ENCODE measurements at places on chromosomes 12 and 14.

- DNase-seq = no peak
These were observed 26.1 kb downstream of the PTHLH start for GRCh38 chr12:27946421-27946820.

GRCh38 chr12:132281038-132281437, 48.4 kb downstream of the GALNT9 start:
- DNase-seq = no peak

GRCh38 chr12:92608151-92609091, 94.4 kb upstream of the PLEKHG7 start:
- no peak for DNase-seq

DNA sequence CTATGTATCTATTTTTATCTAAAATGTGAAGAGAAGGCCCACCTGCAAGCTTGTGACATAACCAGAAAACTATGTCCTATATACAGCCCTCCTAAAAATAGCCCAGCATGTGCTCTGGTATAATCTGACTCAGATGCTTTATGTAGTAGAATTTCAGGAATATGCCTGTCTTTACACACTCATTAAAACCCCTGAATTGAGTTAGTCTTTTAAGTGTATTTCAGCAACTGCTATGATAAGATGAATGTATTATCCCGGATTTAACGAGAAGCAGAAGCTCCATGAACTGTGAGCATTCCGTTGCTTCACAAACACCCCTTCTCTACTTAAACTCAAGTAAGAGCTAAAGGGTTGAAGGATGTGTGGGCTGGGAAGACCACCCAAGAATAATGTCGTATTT, 89.9 kb upstream of the PRICKLE1 start:
- no peak for DNase-seq

DNA sequence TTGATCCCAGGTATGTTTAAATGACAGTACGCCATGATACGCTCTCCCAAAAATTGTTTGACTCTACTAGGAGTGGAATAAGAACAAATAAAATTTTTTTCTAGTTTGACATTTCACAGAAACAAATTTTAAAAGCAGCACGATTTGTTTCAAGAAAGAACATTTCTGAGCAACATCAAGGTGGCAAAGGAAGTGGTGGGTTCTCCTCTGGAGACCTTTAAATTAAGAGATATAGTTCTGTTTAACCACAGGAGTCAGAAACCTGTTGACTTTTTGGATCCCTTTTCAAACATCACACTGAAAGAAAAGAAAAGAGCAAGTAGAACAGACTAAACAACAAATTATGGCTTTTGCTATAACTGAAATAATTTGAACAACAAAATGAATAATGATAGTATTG, 2.5 kb upstream of the SLC6A13 start:
- no peak for DNase-seq

DNA sequence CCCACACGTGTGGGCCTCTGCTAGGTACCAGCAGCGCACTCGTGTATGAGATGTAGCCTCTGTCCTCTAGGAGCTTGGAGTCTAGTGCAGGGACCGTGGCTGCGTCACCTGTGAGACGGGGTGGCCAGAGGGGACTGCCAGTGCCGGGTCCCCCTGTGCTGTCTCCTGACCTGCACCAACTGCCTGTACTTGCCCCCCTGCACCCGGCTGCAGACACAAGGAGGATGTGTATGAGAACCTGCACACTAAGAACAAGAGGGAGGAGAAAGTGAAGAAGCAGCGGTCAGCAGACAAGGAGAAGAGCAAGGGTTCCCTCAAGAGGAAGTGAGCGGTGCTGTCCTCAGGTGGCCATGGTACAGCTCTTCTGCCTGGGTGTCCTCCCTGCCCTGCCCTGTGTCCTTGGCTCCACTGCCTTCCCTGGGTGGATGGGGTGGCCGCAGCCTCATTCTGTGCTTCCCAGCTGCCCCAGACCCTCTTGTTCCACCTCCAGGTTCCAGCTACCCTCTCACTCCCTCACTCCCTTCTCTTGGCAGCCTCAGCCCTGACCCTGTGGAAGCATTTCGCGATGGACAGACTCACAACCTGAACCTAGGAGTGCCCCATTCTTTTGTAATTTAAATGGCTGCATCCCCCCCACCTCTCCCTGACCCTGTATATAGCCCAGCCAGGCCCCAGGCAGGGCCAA, 9.6 kb downstream of the PTPN6 start:
- no peak for DNase-seq

DNA sequence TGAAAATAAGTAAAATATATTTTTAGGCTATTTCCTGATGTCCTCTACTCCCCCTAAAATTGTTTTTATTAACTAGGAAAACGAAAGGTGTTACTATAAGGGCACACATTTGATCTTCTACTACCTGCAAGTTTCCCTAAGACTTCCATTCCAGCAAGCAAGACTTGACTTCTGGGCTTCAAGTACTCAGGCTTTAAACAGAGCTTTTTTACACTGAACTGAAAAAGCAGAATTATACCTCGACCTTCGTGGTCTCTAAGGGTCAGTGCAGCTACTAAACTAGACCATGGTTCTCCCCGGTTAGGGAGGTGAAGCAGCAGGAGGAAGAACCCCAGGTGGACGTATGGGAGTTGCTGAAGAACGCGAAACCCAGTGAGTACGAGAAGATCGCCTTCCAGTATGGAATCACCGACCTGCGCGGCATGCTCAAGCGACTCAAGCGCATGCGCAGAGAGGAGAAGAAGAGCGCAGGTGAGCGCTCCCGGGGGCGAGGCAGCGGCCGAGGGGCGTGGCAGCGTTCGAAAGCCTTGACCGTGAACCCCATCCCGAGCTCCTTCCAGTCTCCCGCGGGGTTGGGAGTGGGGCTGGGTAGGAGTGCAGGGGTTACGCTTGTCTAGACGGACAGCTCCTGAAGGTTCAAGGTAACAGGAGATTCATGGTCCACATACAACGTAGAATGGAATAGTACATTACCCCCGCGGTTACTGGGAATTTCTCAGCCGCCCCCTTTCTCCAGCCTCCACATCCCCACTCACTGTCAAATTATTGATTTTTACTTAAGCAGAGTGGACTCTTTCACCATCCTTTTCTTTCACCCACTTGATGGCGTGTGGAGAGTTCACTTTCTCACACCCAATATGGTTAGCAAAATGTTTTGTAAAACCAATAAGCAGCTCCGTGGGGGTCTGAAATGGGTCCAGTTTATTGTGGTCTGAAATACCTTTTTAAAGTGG, 47.6 kb downstream of the MYBPC1 start:
- no peak for DNase-seq

DNA sequence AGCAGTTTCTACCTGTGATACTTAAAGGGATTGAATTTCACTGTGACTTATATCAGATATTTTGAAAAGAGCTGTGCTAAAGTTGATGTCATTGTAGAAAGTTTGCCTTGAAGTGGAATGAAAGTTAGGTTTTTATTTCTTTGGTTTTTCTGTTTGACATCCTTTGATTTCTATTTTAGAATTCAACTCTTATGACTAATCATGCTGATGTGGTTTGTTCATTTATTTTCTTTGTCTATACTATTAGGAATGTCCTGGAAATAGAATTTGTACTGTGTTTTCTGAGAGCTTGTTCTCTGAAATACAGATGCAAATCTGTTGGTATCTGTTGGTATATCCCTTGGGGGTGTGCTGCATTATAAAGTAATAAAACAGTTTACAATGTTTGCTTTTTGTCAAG, 3.3 kb downstream of the CNOT2 start:
- DNase-seq = no peak

GRCh38 chr12:41286426-41286825, 98.3 kb downstream of the PDZRN4 start:
- DNase-seq = no peak

- DNase-seq = no peak
These were observed 5.9 kb downstream of the RESF1 start for GRCh38 chr12:31965090-31965489.

GRCh38 chr14:55138091-55138490, 9.0 kb downstream of the LGALS3 start:
- no peak for DNase-seq

GRCh38 chr14:41868396-41868795, 261.7 kb downstream of the LRFN5 start:
- no peak for DNase-seq

DNA sequence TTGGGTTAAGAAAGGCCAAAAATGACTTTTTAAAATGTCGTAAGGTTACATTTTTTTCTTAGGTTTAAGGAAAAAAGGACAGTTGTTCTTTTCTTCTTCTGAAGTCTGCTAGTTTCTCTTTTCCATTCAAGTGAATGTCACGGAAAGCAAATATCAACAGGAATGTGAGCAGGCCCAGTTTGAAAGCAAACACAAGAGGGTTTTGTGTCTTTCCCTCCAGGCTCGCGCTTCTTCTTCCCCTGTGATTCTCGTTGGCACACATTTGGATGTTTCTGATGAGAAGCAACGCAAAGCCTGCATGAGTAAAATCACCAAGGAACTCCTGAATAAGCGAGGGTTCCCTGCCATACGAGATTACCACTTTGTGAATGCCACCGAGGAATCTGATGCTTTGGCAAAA, 85.4 kb downstream of the LRRK2 start:
- DNase-seq = no peak

DNA sequence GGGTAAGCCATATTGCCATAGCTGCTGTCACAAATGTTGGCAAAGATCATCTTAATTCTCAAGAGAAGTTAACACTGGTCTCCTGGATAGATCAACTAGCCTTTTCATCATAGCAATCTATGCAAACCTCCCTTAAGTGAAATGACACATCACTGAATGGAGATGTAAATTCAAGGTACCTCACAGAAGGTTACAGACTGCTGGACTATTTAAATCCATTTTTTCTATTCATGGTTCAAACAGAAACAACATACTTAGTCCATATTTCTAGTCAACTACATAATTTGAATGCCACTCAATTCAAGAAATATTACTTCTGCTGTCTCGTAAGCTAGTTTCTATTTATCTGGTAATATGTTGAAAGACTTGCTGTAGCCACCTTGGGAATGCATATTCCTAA, 748.3 kb downstream of the C12orf50 start:
- DNase-seq = no peak

- DNase-seq = no peak
These were observed 59.4 kb upstream of the FOXN3 start for GRCh38 chr14:89476354-89476896.

- DNase-seq = no peak
These were observed 228.6 kb upstream of the RTL1 start for GRCh38 chr14:101132051-101132571.

DNA sequence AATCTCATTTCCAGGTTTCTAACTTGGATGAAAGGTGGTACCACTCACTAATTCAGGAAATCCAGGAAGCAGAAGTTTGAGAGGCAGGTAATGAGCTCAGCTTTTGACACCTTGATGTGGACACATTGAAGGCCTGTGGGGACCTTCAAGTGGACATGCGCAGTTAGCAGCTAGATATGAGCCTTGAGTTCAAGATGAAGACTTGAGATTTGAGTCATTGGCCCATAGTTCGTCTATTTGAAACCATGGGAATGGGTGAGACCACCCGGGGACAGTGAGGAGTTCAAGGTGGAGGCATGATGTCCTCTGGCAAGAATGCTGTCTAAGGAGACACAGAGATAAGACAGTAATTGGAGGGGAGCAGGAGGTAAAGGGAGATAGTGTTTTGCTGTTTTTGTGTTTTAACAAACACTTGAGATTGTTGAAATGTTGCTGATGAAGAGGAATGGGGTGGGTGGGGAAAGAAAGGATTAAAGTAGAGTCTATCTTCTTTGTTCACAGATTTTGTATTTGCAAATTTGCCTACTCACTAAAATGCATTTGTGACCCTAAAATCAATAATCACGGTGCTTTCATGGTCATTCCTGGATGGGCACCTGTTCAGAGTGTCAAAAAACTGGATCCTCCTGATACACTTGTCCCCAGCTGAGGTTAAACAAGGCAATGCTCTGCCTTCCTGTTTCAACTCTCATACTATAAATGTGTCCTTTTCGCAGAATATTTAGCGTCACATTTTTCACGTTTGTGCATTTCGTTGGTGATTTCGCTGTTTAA, 69.5 kb upstream of the PLXNC1 start:
- no peak for DNase-seq

DNA sequence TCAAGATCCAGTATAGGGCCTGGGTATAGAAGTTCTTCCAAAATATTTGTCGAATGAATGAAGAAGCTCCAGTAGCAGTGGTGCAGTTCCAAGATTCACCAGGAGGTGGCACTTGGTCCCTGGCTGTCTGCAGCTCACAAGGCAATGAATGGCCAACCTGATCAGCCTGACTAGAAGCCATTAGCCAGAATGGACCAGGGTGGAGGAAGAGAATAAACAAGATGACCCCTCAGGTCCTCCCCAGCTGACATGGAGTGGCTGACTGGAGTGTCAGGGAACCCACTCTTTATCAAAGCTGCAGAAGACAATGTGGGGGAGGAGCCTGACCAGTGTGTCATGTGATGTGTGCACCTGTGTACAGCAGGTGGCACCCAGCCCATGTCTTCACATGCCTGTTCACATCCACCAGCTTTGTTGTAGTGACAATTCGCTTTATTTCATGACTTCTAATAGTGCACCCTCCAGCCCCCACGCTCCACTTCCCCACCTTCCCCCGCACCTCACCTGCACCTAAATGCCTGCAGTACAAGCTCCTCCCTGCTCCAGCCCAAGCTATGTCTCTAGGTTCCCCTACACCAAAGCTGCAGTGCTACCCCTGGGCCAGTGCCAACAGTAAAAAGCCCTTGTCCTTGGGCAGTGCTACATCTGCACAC, 3.0 kb downstream of the LTBP2 start:
- DNase-seq = peak; percentile 76

- DNase-seq = no peak
These were observed 75.8 kb downstream of the FRMD6 start for GRCh38 chr14:51727526-51727925.

- no peak for DNase-seq
These were observed 530.2 kb downstream of the RPS29 start for GRCh38 chr14:49056021-49056420.

- no peak for DNase-seq
These were observed 139.3 kb downstream of the GLT1D1 start for GRCh38 chr12:128992550-128992949.

DNA sequence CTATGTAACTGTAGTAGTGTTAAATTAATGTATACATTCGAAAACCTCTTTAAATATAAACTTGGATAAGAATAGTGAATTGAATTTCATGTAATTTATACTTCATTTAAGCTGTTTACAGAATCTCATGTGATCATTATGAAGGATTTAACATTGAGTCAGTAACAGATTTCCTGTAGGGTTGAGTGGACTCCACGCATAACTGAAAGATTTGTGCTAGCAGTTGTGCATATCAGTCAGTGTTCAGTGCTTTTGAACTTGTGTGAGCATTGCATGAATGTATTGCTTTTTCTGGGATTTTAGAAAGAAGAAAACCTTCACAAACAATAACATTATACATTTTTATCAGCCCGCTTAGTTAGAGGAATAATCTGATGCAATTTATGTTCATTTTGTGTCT, 1435.3 kb downstream of the LRFN5 start:
- DNase-seq = no peak

- no peak for DNase-seq
These were observed 13.1 kb downstream of the NT5DC3 start for GRCh38 chr12:103827911-103828391.

- DNase-seq = peak; percentile 36
These were observed 226.1 kb downstream of the CHST11 start for GRCh38 chr12:104682790-104683279.

GRCh38 chr12:96434107-96434506, 33.9 kb upstream of the CDK17 start:
- no peak for DNase-seq

- DNase-seq = no peak
These were observed 12.3 kb upstream of the DCD start for GRCh38 chr12:54660320-54660962.

- DNase-seq = no peak
These were observed 52.6 kb downstream of the AEBP2 start for GRCh38 chr12:19491863-19492262.

All from KG1 (cell line).